Activated CD8-positive, alpha-beta T cell treated with anti-CD3 and anti-CD28 coated beads, Interleukin-2, amount 10 ng/mL, durations not matched to agents 7 days and 5 days (primary cell): ENCODE measurements at places on chromosomes 13 and 19.

DNA sequence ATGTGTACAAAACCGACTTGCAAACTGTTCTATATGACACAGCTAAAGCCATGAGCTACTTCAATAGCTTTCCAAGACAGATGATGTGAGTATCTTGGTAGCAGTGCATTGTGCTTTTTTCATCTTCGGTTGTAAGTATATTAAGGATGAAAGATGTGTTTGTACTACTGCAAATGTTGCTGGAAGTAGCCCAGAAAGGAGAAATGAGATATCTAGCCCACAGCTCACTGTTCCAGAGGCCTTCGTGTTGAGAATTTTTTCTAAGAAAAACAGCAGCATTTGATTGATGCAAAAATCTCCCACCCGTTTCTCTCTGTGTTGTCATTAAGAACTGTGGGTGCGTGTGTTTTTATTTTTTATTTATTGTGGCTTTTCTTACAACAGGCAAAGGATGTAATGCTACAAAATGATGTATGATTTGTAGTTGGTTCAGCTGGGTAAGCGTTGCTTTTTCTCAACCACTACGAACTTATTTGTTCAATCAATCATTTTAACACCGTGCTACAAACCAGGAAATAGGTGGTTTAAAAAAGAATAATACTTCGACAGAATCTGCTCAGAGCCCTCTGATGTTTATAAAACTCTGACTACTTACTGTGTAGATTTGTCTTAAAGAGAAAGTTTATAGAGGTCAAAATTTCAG, 41.6 kb upstream of the RFC3 start:
- DNase-seq: no peak

GRCh38 chr19:56538254-56538760, 441 bp upstream of the ZFP28 start:
- peak; percentile 95 for DNase-seq

- no peak for DNase-seq
Observed at GRCh38 chr13:114122591-114123211, 9.7 kb downstream of the RASA3 start.

DNA sequence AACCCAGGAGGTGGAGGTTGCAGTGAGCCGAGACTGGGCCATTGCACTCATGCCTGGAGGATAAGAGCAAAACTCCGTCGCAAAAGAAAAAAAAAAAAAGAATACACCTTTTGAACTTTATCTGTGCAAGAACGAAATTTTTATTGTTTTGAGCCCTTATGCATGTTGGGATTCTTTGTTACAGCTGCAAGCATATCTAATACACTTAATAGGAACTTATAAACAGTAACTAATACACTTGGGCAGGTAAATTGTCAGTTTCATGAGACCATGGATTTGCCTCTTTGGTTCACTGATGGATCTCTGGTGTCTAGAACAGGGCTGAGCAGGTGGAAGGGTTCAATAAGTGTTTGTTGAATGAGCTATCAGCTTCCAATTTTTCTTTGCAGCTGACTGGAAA, 108.1 kb downstream of the CACNA1A start:
- no peak for DNase-seq

DNA sequence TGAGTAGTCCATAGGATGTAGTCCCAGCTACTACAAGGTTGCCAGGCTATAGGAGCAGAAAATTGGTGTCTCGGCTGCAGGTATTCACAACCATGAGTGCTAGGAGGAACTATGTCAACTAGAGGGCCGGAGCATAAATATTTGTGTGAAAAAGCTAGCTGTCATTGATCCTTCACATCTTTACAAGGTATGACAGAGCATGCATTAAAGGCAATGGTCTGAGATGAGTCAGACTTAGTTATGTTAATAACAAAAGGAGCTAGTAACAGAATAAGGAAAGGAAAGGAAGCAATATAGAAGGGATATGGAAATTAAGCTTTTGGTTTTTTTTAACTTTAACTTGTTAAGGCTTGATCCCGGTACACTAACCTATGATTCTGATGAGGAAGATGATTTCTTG, 40.9 kb upstream of the PSG9 start:
- no peak for DNase-seq

GRCh38 chr13:76852986-76853385, 33.2 kb downstream of the KCTD12 start:
- DNase-seq: no peak

GRCh38 chr13:46598140-46598819, 45.3 kb downstream of the LRCH1 start:
- no peak for DNase-seq

DNA sequence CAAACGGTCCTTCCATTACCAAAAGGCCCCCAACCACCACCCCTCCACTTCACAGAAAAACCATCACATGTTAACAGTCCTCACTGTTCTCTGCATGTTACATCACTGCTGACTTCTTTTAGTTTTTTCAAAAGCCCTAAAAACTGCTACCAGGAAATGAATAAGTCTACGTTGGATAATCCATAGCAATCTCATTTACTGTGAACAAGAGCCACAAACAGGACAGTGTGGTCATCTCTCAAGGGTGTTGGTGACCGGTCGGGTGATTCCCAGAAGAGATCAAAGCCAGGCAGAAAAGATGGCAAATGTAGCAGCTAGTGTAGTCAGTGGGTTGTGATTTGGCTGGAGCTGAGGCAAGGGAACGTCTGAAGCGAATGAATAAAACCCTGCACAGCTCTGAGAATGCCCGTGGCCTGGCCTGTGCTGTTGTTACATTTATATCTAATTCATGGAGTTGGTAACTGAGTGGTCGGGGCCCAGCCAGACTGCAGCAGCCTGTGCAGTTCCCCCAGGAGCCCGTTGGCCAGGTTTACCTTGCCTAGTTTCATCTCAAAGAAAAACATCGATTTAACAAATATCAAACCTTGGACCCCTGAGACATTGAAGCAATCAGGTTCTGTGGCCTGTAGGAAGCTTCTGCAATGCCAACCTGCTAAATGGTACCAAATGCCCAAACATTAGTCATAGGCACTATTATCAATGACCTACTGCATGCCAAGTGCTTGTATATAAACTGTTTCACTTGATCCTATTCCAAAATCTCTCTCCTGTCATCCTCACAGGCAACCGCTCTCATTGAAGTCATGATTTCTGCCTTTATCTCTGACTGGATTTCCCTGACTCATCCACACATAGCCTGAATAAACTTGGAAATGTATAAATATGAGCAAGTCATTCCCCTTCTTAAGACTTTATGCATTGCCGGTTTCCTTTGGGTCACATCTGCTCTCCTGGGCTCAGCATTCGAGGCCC, 153.8 kb upstream of the SERP2 start:
- no peak for DNase-seq

- DNase-seq: no peak
Observed at GRCh38 chr19:32798201-32798600, 71.4 kb downstream of the SLC7A9 start.

DNA sequence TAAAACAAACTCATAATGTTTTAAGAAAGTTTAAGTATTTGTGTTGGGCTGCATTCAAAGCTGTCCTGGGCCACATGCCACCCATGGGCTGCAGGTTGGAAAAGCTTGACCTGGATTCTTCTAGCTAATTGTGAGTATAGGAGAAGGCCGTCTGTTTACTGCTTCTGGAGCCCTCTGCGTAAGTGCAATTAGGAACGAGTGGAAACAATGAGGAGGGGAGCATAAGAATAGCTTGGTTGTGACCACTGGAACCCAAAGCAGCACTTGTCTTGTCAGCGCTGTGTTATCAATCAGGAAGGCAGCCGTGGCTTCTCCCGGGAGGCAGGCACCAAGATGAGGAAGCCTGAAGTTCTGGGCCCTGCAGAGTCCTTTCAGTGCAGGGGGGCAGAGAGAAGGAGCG, 110.4 kb upstream of the MBNL2 start:
- DNase-seq: no peak

GRCh38 chr13:76019421-76020044, 383.4 kb downstream of the LMO7 start:
- DNase-seq: no peak

- DNase-seq: no peak
Observed at GRCh38 chr13:96816874-96817273, 177.4 kb downstream of the OXGR1 start.

DNA sequence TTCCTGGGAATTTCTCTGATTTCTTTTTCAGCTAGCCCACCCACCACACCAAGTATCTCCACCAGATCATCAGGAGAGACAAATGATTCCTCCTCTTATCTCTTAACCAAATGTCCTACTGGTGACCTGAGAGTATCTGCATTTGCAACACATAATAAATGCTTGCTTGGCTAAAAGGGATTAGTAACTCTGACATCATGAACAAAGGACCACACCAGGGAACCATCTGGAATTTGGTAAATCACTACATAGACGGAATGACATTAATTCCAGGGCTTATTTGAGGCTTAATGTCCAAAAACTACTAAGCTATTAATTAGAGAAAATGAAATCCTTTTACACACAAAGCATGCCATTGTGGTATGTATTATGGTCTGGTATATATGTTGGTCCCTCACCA, 139.0 kb downstream of the RAP2A start:
- DNase-seq: no peak

DNA sequence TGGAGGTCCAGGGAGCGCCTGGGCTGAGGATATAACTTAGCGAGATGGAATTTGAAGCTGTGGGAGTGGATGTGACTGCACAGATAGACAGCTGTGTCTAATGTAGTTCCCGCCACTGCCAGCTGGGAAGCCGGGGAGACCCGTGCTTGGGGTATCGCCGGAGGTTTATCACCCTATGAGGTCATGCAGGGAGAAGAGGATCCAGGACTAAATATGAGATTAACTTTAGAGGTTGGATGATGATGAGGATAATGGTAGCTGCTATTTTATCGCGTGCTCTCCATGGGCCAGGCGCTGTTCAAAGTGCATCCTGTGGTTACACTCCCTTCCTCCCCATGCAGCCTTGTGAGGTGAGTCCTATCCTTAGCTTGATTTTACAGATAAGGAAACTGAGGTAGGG, 19.9 kb downstream of the SSC5D start:
- DNase-seq: no peak

DNA sequence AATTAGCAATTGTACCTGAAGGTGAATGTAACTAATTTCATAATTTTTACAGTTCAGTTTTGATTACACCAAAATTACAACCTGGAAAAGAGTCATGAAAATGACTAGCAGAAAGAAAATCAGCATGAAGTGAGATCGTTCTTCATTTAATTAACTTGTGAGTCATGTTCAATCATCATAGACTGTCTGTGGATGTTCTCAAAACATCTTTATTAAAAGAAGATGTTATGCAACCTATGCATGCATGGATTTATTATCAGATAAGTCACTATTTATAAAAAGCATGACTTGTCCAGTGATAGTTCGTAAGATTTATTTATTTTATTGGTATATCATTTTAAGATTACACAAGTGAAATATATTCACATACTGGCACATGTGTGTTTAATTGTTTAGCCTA, 245.9 kb downstream of the ITGBL1 start:
- DNase-seq: no peak

GRCh38 chr13:71477735-71478134, 389.3 kb downstream of the DACH1 start:
- no peak for DNase-seq

DNA sequence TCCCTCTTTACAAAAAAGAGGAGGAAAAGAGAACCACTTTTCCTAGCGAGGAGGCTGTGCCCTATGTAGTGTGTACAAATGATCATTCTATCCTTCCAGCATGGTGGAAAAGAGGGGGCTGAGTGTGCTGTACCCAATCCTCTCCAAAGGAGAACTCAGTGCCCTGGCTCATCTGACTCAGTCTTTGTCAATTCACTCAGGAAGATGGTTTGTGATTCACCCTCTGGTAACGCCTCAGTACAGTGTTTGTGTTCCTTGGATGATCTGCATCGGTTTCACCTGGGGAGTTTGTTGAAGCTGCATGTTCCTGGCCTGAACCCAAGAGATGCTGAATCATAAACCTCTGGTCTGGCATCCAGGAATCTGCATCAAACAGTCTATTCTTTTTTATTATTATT, 18.3 kb upstream of the ENOX1 start:
- no peak for DNase-seq

DNA sequence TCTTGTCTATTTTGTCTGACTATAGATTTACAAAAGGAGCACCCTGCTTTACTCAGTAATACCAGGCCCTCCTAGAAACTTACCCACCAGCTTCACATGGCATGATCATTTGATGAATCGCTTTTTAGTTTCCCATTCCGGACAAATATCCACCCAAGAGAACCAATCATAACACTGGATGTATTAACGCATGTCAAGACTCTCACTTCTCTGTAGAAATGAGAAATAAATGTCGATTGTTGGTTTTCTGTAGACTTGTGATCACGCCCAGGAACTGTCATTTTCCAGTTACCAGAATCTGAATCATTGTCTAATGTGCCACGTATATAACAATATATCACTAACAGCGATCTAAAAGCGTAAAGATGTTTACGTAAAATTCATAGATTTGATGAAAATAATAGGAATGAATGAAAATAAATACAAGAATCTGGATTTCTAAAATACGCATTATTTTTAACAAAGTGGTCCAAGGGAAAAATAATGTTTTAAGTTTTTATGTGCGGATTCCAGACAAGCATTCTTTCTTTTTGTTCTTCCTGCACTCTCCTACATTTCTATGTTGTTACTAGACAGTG, 14.0 kb downstream of the CDX2 start:
- no peak for DNase-seq

DNA sequence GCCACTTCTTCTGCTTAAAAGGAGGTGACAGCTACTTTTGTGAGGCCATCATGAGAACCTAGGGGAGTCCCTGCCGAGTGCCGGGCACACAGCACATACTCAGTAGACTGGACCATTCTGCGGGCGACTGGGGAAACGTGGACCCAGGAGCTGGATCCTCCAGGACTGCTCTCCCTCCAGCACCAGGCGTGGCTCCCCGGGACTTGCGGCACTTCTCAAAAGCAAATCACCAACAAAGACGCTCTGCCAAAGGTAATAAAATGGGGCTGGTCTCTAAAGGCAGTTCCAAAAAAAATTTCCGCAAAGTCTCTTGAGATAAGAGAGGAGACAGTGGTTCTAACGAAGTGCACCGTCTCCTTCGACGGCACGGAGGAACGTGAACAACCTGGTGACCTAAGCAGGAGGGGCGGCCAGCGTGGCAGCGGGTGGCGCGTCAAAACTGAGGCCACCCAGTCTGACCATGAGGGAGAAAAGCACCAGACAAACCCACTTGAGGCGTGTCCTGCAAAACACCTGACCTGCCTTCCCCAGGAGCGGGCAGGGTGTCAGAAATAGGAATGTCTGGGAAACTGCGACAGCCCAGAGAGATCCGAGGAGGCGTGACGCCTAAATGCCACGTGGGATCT, 1.4 kb upstream of the TMPRSS9 start:
- DNase-seq: no peak

- DNase-seq: peak; percentile 84
Observed at GRCh38 chr19:49533551-49534488, 6.0 kb downstream of the RCN3 start.

- DNase-seq: no peak
Observed at GRCh38 chr19:38711726-38712153, 32.5 kb downstream of the CAPN12 start.

- DNase-seq: no peak
Observed at GRCh38 chr13:67408798-67409197, 178.7 kb upstream of the PCDH9 start.

DNA sequence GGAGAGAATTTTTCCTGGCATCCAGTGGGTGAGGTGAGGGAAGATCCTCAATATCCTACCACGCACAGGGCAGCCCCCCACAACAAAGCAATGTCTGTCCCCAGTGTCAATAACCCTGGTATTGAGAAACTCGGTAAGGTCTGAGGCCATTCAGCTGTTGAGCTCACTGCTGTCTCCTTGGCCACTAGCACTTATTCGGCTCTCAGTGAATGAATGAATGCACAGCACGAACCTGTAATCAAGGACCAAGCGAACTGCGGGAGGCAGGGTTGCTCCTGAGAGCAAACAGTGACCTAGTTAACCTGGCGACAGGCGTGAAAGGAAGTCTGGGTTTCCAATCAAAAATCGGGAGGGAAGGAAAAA, 640 bp downstream of the ZSCAN5A start:
- no peak for DNase-seq

GRCh38 chr13:80923907-80924306, 583.0 kb upstream of the SPRY2 start:
- no peak for DNase-seq
